Chondrocyte (in vitro differentiated cells): ENCODE measurements at places on chromosomes 13 and 19. TPM values are rescaled to one million over a fixed set of nuclear protein-coding genes. Genes with fewer than 3 reads are reported as not detected.

- no peak for DNase-seq
Measured at GRCh38 chr19:39070888-39071287, 13.3 kb upstream of the ACP7 start.

DNA sequence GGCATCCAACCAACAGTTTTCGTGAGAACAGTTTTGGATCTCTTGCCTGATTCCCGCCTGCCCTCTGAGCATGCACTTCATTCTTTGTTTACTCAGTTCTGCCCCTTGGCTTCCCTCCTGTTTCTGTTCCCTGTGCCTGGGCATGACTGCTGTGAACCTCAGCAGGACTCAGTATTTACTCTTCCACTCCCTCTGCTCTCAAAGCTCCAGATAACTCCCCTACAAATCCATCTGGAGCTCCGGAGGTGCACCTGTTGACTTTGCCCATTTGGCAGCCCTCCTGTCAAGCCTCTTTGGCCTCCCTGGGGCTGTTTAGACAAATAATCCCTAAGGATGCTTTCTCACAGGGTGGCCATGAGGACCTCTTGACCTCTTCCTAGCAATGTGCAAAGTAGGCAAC is 34.2 kb upstream of the ARGLU1 start:
- DNase-seq, result no peak

- DNase-seq, result no peak
Measured at GRCh38 chr13:52405767-52406494, at the start of gene THSD1. TSS of gene THSD1 (minus strand) at chr13:52406172. CDS start at chr13:52402600, 3,572 bp downstream.

- no peak for DNase-seq
Measured at GRCh38 chr13:50740052-50740741, 103.3 kb downstream of the DLEU7 start.

The ZNF83 gene
- total RNA-seq, result 37.8 to 56.5 TPM (median 38.6 TPM) in 3 replicates

DNA sequence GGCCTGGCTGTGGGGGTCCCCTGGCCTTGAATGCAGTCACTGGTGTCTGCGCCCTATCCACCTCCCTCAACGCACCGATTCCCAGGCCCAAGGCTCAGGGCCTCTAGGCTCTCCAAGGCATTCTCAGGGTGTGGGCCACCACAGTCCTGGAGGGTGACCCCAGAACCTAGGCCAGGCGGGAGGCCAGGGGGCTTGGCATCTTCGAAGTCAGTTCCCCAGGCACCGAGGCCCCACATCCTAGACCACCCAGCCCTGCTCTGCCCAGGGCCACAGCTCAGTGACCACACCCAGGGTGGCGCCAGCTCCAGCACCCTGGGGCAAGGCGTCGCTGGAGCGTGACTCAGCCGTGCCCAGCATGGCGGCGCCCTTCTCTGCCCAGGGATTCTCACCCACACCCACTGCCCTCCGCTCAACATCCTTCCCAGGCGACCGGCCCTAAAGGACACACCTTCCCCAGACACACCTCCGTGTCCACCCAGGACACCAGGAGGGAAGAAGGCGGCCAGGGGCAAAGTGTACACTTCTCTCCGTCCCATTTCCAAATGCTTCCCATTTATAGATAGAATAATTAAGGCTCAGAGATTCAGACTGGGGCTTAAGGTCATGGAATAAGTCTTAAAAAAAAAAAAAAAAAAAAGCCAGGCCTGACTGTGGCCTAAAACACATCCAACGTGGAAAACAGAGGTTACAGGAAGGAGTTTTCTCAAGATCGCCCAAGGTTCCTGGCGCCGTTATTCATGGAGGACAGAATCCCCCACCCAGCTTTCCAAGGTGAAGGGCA is 36.4 kb upstream of the NANOS3 start:
- peak; percentile 95 for DNase-seq

DNA sequence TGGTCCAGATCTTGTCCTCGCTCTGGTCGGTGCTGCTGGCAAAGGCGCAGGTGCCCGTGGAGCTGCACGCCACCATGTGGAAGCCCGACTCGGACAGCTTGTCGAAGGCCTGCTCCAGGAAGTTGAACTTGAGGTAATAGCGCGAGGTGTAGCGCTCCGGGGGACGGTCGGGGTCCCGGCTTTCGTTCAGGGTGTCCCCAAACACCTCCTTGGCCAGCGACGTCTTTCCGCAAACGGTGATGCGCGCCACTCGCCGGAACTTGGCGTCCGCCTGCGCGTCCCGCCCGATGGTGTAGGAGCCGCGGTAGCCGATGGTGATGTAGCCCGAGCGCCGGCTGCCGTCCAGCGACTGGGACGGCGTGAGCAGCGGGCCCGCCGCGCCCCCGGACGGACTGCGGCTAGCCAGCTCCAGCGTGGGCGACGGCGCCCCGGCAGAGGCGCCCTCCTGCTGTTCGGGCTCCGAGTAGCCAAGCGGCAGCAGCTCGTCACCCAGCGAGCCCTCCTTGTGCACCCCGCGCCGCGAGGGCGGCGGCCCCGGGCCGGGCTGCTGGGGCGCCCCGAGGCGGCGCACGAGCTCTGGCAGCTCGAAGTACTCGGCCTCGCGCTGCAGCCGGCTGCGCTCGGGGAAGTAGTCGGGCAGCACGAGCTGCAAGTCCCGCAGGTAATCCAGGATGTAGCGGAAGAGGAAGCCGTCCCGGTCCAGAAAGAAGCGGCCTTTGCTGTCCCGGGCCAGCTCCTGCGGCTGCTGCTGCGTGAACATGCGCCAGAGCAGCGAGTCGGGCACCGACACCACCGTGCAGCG is 801 bp downstream of the KCTD12 start:
- peak; percentile 90 for DNase-seq

- DNase-seq, result peak; percentile 5
Measured at GRCh38 chr19:8477889-8478288, 24.6 kb downstream of the PRAM1 start.

The NBEA gene
- 4.4 to 9.7 TPM (median 4.9 TPM) in 3 replicates for total RNA-seq

DNA sequence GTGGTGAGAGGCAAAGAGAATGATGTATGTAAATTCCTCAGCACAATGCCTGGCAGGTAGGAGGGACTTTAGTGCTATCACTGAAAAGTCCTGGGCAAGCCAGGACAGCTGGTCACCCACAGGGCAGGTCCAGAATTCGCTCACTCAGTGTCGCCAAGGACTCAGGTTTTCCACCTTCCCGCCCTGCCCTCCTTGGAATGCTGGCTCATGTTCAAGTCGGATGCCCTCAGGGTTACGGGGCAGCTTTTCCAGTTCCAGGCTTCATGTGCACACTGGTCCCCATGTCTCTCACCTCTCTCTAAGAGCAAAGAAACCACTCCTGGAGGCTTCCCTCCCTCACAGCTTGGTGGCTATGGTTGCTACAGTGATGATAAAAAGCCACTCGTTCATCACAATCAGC is 24.8 kb upstream of the NAXD start:
- DNase-seq, result no peak

- no peak for DNase-seq
Measured at GRCh38 chr13:48446464-48446863, 33.6 kb upstream of the LPAR6 start.

DNA sequence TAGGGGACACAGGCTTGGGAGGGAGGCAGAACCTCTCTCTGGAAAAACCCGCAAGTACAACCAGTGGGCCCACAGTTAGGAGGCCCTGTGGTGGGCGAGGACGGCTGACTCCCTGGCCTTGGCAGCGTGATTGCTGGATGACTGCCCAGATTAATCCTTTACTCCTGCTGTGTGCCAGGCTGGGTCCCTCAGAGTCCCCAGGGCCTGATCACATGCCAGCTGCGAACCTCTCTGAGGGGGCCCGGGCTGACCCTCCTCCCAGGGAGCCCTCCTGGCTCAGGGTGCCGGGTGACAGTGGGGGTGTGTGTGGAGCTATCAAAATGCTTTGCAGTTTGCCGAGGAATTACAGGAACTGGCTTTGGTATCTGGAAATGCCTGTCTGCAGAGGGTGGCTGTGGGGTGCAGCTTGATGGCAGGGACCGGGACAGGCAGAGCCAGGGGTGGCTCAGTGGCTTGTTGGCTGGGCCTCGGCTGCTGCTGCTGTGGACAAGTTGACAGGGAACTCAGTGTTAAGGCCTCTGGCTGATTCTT is 48.9 kb downstream of the DNM2 start:
- DNase-seq, result no peak

The WDR88 gene
- total RNA-seq, result not detected in 3 replicates

The PIAS4 gene
- 26.3 to 29.7 TPM (median 26.7 TPM) in 3 replicates for total RNA-seq

The CADM4 gene
- total RNA-seq, result 5.6 to 7.1 TPM (median 6.1 TPM) in 3 replicates
